ENCODE measurements at places on chromosomes 3 and 15.

- peak; percentile 76 for DNase-seq
Observed at GRCh38 chr3:36907911-36908646, 36.8 kb downstream of the TRANK1 start.

DNA sequence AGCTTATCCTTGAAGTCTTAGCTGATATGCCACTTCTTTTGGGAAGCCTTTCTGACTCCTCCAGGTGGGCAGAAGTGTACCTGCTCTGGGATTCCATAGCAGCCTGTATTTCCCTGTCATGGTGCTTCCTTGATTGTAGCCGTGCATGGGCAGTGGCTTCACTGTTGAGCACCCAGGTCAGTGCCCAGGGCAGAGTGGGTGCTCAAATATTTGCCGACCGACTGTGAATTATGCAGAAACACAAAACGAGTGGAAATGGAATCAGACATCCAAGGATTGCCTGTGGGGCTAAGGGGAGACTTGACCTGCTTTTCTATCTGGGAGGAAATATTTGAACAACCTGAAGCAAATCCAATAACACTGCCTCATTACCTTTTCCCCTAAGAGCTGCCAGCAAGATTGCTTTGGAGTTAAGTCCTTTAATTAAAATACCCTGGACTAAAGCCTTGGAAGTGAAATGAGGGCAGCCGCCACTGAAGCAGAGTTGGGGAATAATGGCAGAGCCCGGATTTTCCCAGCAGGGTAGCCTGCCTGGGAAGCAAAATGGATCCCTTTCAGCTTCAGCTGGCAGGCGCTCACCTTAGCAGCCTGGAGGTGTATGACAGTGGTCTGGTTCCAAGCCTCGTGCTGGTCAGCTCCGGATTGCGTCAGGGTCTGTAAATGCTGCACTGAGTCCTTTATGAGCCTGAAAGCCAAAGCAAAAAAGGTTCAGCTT lies 14.9 kb downstream of the ACOX2 start:
- no peak for DNase-seq

GRCh38 chr3:80697291-80697690 lies 929.5 kb upstream of the ROBO1 start:
- no peak for DNase-seq

DNA sequence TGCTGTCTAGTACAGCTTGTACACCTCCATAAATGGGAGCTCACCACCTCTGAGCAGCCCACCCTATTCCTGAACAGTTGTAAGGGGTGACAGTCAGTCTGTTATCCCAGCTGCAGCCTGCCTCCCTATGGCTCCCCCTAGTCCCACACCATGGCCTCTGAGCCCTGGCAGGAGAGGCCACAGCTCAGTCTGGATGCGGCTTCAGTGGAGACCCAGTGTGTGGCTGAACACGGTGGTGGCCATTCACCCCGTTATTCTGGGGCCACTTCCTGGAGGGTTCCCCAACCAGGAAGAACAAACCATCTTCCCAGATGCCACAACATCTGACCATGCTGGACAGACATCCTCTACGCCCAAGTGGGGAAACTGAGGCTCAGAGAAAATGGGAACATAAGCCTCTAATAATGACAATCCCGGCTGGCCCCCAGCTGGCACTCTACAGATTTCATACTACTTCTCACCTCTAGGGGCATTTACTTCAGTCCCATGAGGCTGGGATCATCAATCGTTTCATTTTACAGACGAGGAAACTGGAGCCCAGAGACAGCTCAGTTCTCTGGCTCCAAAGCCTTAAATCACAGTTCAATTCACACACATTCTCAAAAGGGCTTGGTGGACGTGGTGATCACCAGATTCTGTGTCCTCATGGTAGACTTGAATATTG lies 9.2 kb upstream of the GRIP2 start:
- no peak for DNase-seq

DNA sequence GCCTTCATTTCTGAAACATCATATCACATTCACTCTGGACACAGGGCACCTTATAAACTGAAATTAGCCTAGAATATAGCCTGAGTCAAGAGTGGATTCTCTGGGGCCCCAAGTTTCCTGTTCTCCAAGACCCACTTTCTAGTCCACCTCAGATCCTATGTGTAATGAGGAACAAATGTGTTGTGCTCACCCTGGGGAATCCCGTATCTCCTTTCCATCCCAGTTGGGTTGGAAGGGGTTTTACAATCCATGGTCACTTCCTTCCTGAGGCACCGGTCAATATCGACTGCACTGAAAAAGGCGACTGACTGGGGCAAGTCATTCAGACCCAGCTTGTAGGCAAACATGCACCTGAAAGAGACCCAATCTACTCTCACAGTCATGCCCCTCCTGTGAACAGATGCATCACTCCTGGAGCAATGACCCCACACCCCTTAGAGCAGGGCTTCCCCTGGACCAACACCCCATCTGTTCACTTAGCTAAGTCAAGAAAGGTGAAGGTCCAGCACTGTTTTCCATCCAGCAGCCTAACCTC lies 17.4 kb downstream of the POLG start:
- DNase-seq, result no peak

GRCh38 chr3:98328933-98329332 lies 24.7 kb upstream of the OR5K4 start:
- DNase-seq, result no peak

- DNase-seq, result no peak
Observed at GRCh38 chr15:70555713-70556112, 207.6 kb downstream of the UACA start.

DNA sequence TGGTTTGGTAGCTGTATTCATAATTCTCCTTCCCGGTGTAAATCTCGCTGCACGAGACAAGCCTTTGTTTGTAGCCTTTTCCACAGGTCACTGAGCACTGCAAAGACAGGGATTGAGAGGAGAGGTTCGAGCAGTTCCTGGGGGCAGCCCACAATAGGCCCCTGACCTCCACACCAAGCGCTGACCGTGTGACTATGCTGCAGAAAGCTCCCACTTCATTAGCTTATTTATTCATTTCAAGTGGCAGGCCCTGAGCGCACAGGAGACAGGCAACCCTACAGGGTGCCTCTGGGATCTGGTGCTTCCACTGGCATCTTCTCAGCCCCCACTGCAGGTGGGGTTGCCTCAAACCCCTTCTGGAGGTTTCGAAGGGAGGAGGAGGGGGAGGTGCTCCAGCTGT lies 140.9 kb downstream of the ADAMTS9 start:
- DNase-seq, result no peak

DNA sequence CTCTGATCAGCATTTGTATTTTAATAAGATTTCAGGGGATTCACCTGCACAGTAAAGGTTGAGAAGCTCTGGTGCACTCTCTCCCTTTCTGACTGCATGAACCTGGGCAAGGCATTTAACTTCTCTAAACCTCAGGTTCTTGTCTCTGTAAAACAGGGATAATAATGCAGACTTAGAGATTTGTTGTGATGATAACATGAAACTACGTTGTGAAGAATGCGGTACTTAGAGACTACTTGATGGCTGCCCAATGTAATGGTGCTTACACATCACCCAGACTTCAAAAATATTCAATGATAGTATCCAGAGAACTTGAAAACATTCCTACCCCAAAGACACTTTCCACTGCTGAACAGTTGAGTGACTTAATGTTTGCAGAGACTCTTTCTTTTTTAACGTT lies 19.8 kb upstream of the TNFSF10 start:
- no peak for DNase-seq

GRCh38 chr3:23944007-23944783 lies 891 bp upstream of the NR1D2 start:
- DNase-seq, result no peak

DNA sequence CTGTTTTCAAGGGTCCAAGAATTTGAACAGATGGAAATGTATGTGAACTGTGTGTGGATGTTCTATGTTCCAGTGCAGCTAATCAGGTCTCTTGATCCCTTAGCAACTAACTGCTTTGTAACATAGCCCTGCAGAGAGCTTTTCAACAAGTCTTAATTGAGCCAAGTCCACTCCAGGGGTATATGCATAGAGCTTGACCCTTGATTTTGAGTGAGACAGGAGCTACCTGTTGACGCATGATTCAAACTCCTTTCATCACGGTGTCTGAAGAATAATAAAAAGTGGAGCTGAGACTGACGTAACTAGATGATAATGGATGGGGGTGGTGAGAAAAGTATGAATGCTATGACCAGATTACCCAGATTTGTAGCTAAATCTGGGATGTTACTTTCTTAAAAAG lies 93.3 kb upstream of the CCDC54 start:
- no peak for DNase-seq

DNA sequence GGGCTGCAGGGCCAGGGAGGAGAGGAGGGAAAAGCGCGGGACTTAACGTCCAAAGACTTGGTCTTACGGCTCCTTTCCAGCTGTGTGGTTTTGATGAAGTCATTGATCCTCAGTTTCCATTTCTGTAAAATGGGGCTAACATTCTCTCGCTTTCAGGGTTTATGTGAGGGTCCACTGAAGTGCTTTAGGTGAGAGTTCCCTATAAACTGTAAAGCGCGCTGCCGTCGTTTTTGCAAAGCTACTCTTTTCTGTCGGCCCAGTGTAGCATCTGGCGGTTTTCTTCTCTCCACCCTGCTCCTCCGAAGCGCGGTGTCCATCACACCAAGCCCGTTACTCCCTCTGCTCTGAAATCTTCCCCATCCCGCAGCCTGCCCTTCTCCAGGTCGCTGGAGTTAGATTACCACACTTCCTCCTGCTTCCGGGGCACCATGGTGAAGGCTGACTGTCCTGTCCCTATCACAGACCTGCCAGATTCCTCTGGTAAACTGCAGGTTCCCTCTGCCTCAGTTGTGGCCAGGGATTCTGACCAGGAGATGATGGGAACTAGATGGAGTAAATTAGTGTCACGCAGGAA lies 702 bp upstream of the DNAJC17 start:
- DNase-seq, result no peak

DNA sequence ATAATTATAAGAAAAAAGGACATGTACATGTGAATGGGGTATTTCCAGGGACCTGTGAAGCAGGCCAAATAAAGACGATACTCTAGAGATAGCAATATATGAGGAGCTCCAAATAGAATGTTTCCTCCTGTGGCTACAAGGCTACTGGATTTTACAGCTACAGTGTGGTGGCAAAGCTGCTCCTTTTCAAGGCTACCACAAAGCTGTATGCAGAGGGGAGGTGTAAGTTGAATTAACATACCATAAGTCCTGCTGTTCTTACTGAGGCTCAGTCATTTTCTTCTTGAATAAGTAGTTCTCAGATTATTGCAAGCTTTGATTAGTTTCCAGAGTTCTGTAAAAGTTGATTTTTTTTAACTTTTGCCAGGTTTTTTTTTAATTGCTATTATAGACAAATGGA lies 1184.6 kb upstream of the EPHA6 start:
- no peak for DNase-seq

DNA sequence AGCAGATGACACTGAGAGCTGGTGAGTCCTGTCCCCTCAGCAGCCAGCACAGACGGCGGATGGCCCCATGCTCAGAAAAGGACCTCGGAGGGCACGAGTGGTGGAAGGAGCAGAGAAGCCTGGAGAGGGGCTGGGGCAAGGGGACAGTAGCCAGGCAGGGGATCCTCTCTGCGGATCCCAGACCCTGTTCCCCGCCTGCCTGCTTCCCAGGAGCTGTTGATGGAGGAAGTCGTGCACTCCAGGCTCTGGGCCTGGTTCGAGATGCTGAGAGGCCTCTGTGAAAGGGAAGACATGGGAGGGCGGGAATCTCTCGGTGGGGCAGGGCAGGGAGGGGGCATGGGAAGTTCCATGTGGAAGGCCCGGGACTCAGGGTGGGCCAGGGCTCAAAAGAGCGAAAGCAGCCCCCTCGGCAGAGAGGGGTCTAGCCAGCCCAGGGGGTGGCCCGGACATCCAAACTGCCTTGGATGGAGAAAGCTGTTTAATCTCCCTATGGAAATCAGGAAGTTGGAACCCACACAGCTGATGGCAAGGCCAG lies 47.9 kb upstream of the MAGEF1 start:
- no peak for DNase-seq

DNA sequence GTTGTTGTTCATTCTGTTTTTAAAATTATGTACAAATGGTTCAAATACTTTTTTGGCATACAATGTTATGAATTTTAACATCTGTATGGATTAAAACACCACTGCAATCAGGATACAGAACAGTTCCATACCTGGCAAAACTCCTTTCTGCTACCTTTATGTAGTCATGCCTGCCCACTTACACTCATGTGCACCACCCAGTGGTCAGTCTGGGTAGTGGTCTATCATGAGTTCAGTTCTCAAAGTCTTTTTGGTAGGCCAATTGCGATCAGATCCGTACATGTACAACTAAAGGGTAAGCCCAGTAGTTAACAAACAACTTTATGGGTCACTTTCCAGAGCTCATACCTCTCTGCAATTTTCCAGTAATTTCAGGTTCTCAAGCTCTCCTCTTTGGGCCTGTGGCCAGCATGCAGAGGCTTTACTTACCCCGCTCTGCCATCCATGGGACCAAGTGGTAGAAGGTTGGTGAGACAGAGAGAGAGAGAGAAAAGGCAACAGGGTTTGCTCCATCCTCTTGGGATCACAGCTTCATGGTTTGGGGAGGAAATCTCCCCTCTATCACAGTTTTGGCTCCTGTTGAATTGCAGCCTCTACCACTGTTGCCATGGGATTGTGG lies 63.9 kb upstream of the FAM98B start:
- DNase-seq, result peak; percentile 44

GRCh38 chr3:194251007-194251406 lies 100.1 kb downstream of the CPN2 start:
- no peak for DNase-seq

DNA sequence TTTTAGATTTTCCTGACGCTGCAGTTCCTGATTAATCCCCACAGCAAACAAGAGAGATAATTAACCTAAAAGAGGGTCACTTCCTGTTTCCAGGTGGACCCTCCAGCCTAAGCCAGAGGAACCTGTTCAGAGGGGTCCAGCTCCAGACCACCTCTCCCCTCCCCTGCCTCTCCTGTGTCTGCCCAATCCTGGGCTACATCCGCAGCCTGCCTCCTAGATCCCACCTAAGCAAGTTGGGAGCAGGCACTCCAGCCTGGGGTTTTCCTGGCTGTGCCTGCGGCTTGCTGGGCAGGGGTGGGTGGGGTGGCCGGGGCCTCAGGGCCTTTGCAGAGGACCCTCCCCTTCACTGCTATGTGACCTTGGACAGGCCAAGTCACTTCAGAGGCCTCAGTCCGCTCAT lies 178.6 kb upstream of the LINGO1 start:
- no peak for DNase-seq

DNA sequence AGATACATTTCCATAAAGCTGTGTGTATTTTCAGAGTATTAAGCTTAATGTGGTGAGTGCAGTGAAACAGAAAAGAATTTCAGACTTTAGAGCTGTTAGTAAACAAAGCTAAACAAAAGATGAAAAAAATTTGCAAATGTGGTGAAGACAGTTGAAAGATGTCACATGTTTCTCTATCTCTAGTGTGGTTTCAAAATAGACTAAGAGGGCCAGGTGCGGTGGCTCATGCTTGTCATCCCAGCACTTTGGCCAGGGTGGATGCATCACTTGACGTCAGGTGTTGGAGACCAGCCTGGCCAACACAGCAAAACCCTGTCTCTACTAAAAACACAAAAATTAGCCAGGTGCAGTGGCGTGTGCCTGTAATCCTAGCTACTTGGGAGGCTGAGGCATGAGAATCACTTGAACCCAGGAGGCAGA lies 466.0 kb upstream of the NR2F2 start:
- DNase-seq, result no peak

- DNase-seq, result no peak
Observed at GRCh38 chr3:96172917-96173316, 641.5 kb upstream of the EPHA6 start.

GRCh38 chr3:62365391-62366125 lies 7.8 kb downstream of the FEZF2 start:
- DNase-seq, result no peak
